ENCODE measurements at places on chromosomes 6 and 20.

- no peak for DNase-seq
Observed at GRCh38 chr6:37218061-37218460, 39.5 kb upstream of the TBC1D22B start.

DNA sequence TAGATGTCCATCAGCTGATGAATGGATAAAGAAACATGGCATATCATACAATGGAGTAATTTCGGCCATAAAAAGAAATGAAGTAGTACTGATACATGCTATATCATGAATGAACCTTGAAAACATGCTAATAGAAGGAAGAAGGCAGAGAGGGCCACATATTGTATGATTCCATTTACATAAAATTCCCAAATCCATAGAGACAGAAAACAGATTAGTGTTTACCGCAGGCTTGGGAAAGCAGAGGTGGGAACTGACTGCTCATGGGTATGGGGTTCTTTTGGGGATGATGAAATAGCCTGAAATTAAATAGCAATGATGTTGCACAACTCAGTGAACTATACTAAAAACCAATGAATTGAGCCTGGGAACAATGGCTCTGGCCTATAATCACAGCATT is 58.3 kb downstream of the SERAC1 start:
- DNase-seq, result no peak

- DNase-seq, result no peak
Observed at GRCh38 chr20:61461461-61461860, 209.4 kb downstream of the CDH4 start.

- no peak for DNase-seq
Observed at GRCh38 chr20:18139832-18140231, 2.2 kb downstream of the KAT14 start.

GRCh38 chr6:111809264-111809663 is 64.0 kb downstream of the FYN start:
- DNase-seq, result no peak

GRCh38 chr20:38152621-38153221 is 12.3 kb downstream of the TGM2 start:
- DNase-seq, result peak; percentile 90

DNA sequence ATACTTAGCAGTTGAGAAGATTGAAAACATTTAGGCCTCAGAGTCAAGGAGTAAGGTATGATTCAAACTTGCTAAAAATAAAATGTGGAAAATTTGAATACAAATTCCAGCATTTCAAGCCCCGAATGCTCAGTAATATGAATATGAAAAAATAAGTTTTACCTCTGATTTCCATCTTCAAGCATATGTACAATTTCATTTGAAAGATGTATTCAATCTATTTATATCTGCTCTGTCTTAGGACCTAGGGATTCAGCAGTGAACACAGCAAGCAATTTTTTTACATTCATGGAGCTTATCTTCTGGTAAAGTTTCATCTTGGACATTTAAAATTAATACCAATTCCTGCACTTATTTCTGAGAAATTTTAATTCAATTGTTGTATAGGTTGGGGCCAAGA is 262.7 kb upstream of the FOXQ1 start:
- DNase-seq, result no peak

DNA sequence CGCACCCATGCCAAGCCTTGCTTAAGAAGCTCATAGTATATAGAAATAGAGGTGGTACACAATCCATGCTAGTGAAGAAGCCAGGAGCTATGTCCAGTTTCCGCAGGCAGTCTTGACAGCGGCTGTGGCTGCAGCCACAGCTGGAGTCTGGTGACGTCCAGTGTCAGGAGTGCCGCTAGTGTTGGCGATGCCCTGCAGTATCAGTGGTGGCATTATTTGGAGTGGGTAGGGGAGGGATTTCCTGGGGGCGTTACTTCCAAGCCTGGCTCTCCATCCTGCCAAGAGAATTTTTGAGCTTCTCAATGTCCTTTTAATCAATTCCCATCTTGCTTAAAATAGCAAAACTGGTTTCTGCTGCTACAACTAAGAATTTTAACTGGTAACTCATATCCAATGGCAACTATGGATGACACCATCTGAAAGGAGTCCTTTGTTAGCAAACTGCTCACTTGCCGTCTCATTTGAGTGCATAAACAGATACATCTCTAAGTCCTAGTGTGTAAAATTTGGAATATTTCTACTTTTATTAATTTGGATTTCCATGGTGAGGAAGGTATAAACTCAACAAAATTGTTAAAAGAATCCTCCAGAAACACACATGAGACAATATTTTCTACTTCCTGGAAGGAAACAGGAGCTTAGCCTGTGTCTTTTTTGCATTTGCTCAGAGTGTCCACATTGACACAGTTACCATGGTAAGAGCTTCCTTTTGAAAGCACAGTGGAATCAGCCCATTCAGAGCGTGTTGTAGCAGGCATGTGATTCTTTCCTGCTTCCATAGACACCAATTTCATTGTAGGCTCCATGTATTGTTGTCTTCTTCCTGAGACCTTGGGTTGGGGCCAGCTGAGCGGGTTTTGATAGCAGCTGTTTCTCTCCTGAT is 44.6 kb upstream of the PXDC1 start:
- DNase-seq, result peak; percentile 98

- DNase-seq, result no peak
Observed at GRCh38 chr6:156390621-156391020, 386.6 kb upstream of the ARID1B start.

All from kidney capillary endothelial cell (primary cell).